ENCODE measurements at places on chromosomes 5 and 9.

DNA sequence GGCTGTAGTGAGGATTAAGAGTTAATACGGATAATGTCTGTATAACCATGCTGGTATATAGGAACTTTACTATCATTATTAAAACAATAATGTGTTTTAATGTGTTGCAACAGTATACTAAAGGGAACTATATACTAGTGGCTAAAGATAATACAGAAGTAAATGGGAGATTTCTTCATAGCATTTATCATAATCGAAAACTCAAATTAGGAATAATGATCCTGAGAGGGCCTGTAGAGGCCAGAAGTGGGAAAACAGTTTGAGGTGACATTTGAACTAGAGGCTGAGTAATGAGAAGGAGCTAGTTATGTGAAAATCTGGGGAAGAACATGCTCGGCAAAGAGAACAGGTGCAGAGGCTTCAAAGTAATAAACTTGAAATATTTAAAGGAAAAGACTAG lies 2.9 kb downstream of the TCERG1 start:
- no peak for DNase-seq

GRCh38 chr5:163887854-163888253 lies 382.4 kb downstream of the MAT2B start:
- DNase-seq, result no peak

GRCh38 chr5:178308541-178309092 lies 76.0 kb upstream of the PHYKPL start:
- DNase-seq, result no peak

- DNase-seq, result no peak
These were observed 2.6 kb upstream of the CCL27 start for GRCh38 chr9:34665067-34665380.

DNA sequence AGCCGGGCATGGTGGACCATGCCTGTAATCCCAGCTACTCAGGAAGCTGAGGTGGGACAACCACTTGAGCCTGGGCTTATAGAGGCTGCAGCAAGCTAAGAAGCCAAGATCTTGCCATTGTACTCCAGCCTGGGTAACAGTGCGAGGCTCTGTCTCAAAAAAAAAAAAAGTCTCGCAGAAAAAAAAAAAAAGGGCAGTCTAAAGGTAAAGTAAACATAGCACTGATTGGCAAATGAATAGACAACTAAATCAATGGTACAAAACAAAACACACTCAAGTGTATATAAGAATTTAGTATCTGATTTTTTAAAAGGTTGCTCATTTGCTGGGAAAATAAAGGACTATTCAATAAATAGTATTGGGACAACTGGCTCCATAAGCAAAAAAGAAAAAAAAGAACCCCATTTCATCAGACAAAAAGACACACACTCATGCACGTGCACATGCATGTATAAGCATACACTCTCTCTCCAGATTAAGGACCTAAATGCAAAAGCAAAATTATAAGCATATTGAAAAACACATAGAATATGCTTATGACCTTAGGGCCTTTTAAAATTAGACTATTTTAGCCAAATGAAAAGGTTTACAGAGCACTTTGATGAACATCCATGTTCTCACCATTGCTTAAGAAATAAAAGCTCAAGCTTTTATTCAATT lies 5.7 kb downstream of the IL6ST start:
- DNase-seq, result no peak

GRCh38 chr5:57137401-57137800 lies 36.5 kb upstream of the GPBP1 start:
- DNase-seq, result no peak

Data from activated T-helper 2 cell treated with anti-CD3 and anti-CD28 coated beads, Interferon-gamma antibody, Interleukin-2, Interleukin-4, amounts not matched to agents 10 μg/mL and 5 μg/mL and 100 μg/mL, durations not matched to agents 14 hours and 24 hours and 36 hours (primary cell).